ENCODE measurements at places on chromosomes 11 and 22. TPM values are rescaled to one million over a fixed set of nuclear protein-coding genes. Genes with fewer than 3 reads are reported as not detected.

DNA sequence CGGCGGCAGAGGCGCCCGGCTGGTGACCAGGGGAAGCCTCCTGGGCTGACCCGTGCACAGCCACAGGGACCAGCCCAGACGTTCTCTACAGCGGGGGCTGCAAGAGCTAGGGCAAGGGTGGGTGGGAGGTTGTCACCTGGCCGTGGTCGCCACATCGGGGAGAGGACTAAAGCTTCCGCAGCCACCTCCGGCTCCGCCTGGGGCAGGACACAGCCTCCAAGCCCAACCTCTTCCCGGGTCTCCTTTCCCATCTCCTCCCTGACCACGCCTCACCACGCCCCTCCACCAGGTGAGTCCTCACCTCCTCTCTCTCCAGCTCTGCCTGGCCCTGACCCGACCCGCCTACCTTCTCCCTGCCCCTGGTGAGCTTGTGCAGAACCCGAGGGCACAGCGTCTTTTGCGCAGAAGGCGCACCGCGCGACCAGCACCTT, 75.9 kb upstream of the LMO1 start:
- DNase-seq = no peak

GRCh38 chr11:528815-529727, 6.3 kb downstream of the HRAS start:
- DNase-seq = no peak

DNA sequence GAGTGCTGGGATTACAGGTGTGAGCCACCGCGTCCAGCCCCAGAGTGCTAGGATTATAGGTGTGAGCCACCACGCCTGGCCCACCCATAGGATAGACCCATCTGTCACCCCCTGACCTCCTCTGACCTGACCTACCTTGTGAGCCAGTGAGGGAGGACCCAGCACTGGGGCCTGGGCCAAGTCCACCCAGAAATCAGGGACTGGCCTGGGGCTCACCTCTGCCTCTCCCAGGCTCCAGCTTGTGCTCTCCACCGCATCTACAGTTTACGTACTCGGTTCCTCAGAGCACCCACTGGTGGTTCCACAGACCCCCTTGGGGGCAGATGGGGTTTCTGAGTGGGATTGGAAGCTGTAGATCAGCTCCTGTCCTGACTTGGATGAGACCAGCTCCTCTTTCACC, 6.4 kb downstream of the SLC29A2 start:
- no peak for DNase-seq

DNA sequence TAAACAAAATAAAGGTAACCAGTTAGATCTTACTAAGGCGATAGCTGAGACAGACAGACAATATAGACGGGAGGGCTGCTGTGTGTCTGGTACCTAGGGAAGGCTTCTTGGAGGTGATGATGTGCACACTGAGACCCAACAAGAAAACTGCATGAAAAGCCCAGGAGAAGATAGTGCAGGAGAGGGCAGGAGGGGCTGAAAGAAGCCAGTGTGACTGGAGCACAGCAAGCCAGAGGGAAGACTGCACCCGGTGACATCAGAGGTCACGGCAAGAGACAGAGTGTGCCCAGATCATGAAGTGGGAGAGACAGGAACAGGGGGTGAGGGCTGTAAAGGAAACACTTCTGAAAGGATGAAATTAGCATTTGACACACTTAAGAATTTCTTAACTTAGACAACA, 266.3 kb downstream of the BRD1 start:
- DNase-seq = no peak

DNA sequence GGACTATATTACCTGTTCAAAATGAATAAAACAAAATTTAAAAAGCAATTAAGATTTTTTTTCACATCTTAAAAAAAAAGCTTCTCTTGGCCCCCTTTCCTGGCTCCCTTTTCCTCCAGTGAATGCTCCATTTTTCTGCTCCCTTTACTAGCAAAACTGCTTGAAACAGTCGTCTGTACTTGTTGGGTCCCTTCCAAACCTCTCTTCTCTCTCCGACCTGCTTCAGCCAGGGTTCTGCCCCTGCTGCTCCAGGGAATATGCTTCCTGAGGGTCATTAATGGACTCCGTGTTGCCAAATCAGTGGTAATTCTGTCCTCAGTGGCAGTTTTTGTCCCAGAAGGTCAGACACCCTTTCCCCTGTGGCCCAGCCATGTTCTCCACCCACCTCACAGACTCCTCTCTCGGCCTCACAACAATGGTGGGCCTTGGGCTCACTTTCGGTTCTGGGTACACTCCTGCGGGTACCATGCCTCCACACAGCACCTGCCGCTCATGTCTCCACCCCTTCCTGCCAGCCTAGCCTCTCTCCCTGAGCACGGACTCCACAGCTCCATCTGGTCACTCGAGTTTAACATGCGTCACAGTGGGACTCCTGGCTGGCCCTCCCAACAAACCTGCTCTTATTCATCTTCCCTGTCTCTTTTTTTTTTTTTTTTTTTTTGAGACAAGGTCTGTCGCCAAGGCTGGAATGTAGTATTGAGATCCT, 7.8 kb upstream of the POLR3H start:
- DNase-seq = no peak

GRCh38 chr11:13831696-13832095, 130.8 kb upstream of the SPON1 start:
- DNase-seq = peak; percentile 82

GRCh38 chr22:24996420-24996952, 44.0 kb downstream of the KIAA1671 start:
- peak; percentile 45 for DNase-seq

- no peak for DNase-seq
Measured at GRCh38 chr22:44020981-44021380, 3.1 kb upstream of the PARVB start.

DNA sequence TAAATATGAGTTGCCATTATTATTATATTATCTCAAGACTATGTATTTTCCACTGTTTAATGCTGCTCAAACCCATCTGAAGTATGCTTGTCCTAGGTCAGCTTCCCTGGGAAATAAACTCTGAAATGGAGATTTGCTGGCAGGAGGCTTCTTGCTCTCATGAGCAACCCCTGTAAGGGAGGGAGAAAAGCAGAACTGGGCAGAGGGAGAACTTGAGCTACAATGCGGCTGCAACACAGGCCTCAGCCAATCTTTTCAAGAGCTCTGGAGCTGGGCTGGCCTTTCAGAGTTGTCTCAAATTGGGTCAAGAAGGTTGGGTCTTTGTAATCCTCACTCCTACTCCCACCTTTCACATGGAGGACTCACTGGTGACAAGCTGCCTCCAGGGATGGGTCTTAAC, 412.6 kb downstream of the TENM4 start:
- no peak for DNase-seq

DNA sequence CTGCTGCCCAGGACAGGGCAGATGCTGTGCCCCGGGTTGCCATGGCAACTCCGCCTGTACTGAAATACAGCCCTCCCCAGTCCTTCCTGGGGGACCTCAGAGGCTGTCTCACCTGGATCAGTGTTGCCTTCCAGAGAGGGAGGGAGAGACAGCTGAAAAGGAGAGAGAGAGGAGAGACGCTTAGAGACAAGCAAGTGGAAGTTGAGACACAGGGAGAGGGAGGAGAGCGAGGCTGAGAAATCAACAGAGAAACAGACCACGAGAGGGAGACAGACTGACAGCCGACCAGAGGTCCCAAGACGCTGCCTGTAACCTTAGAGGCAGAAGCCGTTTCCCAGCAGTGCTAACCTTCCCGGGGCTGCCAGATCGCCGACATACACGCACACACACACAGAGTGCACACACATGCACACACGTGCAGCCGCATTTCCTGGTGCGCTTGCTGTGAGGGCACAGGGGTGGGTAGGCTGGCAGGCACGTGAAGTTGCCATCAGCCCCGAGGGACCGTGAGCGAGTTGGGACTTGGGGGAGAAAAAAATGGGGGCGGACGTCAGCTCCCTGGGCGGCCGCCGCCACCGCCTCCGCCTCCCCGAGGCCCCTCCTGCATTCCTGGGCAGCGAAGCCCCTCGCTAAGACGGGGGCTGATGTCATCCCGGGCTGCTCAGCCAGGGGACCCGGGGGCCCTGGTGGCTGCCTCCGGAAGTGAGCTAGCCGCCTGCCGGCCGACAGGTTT, 88.6 kb upstream of the CRYBB3 start:
- DNase-seq = peak; percentile 63

- no peak for DNase-seq
Measured at GRCh38 chr22:32340411-32340810, 17.3 kb upstream of the RFPL3 start.

DNA sequence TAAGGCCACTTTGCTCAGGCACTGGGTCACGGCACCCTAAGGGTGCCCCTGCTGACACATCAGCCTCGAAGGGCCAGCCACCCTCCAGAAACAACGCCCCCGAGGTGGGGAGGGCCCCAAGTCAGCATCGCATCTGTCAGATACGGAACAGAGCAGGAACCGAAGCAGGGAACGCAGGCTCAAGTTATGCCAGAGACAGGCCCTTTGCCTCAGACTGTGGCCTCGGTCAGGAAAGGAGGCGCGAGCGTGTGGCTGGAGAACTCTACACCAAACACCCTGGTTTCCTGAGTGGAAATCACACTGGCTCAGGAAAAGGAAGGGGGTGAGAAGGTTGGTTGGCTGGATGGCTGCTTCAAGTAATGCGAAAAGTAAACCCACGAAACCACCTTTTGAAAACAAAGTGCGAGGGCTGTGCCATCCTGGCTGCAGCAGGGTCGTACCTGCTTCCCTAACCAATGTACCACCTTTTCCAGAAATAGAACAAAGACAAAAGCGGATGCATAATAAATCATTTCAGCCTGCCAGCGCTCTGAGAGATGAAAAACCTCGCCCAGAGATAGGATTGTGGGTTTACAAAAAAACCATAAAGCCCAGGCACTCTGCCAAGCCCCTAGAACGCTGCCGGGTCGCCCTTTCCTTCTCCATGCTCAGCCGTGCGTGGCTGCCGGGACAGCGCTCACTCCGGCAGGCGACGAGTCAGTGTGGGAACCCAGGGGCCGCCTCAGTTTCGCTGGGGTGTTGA, 38.6 kb downstream of the TRMU start:
- DNase-seq = no peak

GRCh38 chr11:9211322-9211721, 53.8 kb downstream of the DENND5A start:
- DNase-seq = no peak

DNA sequence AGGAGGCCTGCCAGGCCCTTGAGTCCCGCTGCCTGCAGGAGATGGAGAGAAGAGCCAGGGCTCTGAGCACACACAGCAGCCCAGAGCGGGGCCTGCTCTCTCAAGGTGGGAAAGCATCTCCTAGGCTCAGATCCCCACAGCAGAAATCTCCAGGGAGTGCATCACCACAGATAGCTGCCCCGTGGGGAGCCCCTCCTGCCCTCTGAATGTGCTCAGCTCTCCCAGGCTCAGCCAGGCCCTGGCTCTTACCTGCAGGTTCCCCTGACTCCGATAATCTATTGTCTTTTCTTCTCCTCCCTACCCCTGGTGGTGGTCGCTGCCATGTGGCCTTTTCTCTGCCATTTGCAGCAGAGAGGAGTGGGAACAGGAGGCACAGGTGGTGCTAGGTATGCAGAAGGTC, 49.9 kb downstream of the BTG4 start:
- no peak for DNase-seq

- DNase-seq = no peak
Measured at GRCh38 chr11:45385423-45385822, 99.3 kb upstream of the SYT13 start.

DNA sequence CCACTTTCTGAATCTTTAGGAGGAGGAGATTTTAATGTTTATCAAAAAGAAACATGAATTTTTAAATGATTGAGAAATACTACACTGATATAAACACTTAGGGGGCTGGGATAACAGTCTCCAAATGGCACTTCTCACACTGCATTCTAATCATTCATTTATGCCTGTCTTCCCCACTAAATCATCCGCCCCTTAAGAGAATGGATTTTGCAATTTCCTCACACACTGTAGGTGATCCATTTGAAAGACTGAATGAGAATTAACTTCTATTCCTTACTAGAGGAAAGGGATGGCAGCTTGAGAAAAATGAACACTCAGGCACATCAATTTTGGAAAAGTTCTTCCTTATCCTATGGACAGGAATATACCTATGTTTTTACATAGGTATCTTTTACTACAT, 7.6 kb upstream of the POU2AF2 start:
- no peak for DNase-seq

GRCh38 chr22:20857247-20857643, 1.4 kb downstream of the PI4KA start:
- DNase-seq = no peak

- DNase-seq = peak; percentile 61
Measured at GRCh38 chr11:94776351-94777321, 8.5 kb downstream of the AMOTL1 start.

DNA sequence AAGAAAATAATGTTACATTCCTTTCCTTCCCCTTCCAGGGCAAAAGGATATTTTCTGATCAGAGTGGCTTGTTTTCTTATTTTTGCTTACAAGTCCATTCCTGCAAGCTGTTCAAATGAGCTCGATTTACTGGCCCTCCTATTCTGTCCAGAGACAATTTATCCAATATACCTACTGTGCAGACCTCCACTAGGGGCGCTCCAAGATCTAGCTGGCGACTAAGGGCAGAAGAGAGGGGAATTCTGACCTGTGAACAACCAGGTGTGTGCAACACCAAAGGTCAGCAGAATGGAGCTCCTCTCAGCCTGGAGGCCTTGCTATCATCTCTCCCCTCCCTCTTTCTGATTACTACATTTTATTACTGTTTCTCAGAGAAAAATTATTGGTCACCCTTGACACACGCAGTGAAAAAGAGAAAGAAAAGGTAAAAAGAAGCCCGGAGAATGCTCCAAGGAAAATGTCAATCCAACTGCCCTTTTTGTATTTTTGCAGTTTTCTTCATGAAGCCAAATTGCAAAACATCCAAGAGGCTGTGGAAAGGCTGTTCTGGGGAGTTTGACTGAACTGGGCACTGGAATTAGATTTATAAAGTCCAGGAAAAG, 3.2 kb downstream of the SEZ6L start:
- DNase-seq = no peak

DNA sequence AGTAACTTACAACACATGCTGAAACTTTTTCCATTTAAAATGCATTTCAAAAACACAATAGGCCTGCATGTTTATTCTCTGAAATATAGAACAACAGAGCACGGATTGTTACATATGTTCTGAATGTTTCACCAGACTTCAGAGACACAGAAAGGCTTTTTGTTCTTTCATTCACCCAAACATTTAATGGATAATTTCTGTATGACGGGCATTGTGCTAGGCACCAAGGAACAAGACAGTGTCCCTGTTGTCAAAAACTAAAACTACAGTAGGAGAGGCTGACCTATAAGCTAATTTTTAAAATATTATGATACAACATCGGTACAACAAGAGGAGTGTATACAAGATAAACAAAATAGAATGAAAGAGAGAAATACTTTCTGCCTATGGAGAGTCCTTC, 81.9 kb upstream of the TEAD1 start:
- DNase-seq = no peak

- DNase-seq = no peak
Measured at GRCh38 chr22:31344578-31345330, 1.4 kb downstream of the PATZ1 start.

Gene TRIM21
- polyA plus RNA-seq = 9.9 TPM

Gene PNPLA3
- polyA plus RNA-seq = 0.41 TPM

Gene MFRP
- polyA plus RNA-seq = not detected

Gene LRRN4CL
- polyA plus RNA-seq = 21.6 TPM

Gene TEX12
- polyA plus RNA-seq = 0.28 TPM

Gene P2RY6
- polyA plus RNA-seq = 3.1 TPM

Gene CDPF1
- 11.5 TPM for polyA plus RNA-seq

Gene POTEH
- not detected for polyA plus RNA-seq

Gene BBOX1
- 0.40 TPM for polyA plus RNA-seq

Gene CNGA4
- polyA plus RNA-seq = 0.11 TPM

Data from muscle of back (tissue), 13 donors.